ENCODE measurements at places on chromosomes 1 and 21. TPM values are rescaled to one million over a fixed set of nuclear protein-coding genes. Genes with fewer than 3 reads are reported as not detected.
A peak's percentile ranks its signal among the peaks of the same experiment; 100 is the strongest.

GRCh38 chr1:186112280-186112679 lies 262.8 kb downstream of the TPR start:
- DNase-seq: peak; percentile 12
- H3K36me3 ChIP-seq: no peaks in the 10 kb centered on the region
- no peaks in the 10 kb centered on the region for H3K27me3 ChIP-seq
- H3K27ac ChIP-seq: no peak overlapping the region

GRCh38 chr1:85617633-85618100 lies 37.1 kb downstream of the CCN1 start:
- no peaks in the 10 kb centered on the region for H3K27me3 ChIP-seq
- peaks cover 3% of the 10 kb centered on the region for H3K4me1 ChIP-seq
- H3K27ac ChIP-seq: no peak overlapping the region
- DNase-seq: no peak

DNA sequence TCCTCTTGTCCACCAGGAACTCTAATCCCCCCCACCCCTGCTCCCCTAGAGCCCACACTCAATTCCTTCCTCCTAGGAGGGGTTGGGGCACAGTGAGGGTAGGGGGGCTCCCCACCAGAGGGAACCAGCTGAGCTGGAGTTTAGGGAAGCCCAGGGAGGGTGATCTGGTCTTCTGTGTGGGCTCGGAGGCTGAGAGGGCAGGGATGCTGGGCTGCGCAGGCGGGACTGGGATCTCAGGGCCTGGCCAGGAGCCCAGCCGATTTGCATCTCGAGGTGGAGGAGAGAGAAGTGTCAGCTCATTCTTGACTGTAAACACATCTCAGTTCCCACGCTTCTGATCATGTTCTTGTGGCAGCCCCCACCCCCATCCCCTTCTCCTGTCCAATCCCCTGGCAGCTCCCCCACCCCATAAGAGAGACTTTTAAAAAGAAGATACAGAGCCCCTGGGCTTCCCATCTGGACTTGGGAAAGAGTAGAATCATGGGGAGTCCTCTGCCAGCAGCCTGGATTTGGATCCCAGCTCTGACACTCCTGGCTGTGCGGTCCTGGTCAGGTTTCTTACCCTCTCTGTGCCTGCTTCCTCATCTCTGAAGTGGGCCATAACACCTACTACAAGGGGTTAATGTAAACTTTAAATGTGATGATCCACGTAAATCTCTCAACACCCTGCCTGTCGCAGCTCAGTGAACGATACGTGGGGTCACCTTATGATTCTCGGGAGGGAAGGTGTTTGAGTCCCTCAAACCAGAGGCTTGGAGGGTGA lies 6.6 kb downstream of the PEAR1 start:
- H3K4me3 ChIP-seq: no peak overlapping the region
- DNase-seq: no peak
- peaks cover 9% of the 10 kb centered on the region for H3K27me3 ChIP-seq
- no peaks in the 10 kb centered on the region for H3K36me3 ChIP-seq
- H3K4me1 ChIP-seq: 0 out of 2 replicates have a peak, but pooled peaks cover 3% of the 10 kb centered on the region
- no peak overlapping the region for H3K27ac ChIP-seq

GRCh38 chr1:78038491-78038939 lies 7.3 kb upstream of the GIPC2 start:
- no peak overlapping the region for H3K4me3 ChIP-seq
- DNase-seq: no peak
- H3K27me3 ChIP-seq: no peaks in the 10 kb centered on the region

DNA sequence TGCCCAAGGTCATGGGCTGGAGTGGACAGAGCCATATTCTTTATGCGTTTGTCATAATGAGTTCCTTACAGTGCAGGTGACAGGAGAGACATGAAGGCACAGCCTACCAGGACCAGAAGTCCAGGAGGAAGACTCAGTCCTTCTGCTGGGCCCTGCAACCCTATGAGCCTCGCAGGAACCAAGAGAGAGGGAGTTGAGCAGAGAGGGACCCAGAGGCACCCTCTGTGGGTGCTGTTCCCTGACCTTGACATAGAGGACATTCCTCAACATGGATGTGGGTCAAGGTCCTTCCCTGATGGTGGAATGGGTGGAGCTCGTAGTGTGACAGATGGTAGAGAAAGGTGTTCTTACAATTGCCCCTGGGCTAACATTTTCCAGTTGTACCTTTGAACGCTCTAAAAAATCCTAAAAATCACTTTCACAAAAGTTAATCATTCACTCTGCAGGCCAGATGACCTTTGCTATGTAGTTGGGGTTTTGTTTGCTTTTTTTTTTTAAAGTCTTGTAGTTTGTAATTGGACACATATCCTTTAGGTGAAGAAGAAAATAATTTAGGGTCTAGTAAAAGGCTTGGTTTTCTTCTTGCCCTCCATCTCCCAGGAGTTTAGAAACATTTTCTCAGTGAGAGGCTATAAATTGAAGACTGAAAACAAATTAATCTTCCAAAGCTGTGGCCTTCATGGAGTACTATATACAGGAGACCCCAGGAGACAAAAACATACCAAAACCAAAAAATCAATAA lies 41.9 kb downstream of the MAB21L3 start:
- no peaks in the 10 kb centered on the region for H3K36me3 ChIP-seq
- H3K27ac ChIP-seq: no peak overlapping the region
- H3K4me3 ChIP-seq: no peak overlapping the region
- no peaks in the 10 kb centered on the region for H3K4me1 ChIP-seq

DNA sequence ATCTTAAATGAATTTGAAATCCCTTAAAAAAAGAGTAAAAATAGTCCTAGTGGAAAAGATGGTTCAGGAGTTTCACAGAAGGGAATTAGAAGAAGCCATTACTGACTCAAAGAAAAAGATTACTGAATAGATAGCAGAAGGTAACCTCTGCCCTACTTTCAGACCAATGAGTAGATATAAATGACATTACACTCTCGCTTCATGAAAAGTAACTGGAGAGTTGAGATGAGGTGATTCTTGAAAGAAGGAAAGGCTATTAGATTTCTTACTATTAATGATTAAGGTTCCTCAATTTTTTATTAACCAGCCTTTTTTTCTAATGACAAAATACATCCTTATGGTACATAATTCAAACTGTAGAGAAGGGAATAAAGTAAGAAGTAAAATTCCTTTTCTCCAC lies 28.3 kb downstream of the CCN1 start:
- peak overlapping the region; percentile 91 for H3K27ac ChIP-seq
- peaks cover 26% of the 10 kb centered on the region for H3K4me1 ChIP-seq
- H3K4me3 ChIP-seq: no peak overlapping the region
- H3K27me3 ChIP-seq: no peaks in the 10 kb centered on the region
- H3K36me3 ChIP-seq: no peaks in the 10 kb centered on the region

DNA sequence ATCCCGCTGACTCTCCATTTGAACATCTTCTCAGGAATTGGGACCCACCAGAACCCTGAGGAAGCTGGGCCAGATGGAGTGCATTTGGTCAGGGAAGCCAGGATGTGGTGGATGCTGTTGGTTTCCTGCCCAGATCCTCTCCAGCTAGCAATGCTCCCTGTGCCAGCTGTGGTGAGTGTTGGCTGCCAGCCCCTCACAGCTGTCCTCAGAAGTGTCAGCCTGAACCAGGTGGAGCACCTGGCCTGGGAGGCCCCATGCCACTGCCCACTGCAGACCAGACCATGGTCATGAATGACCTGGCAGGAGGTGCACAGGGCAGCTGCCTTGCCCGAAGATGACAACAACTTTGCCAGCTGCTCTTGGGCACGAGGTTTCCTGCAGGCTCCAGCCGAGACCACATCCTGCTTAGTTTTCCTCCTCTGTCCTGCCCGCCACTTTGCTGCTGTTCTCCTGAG lies 54.4 kb downstream of the PRSS38 start:
- H3K4me3 ChIP-seq: no peak overlapping the region
- no peaks in the 10 kb centered on the region for H3K36me3 ChIP-seq
- no peaks in the 10 kb centered on the region for H3K27me3 ChIP-seq
- H3K4me1 ChIP-seq: no peaks in the 10 kb centered on the region

- H3K27ac ChIP-seq: no peak overlapping the region
- no peak overlapping the region for H3K4me3 ChIP-seq
- H3K27me3 ChIP-seq: no peaks in the 10 kb centered on the region
- no peak for DNase-seq
- H3K36me3 ChIP-seq: no peaks in the 10 kb centered on the region
These were observed 98.9 kb downstream of the DHRS3 start for GRCh38 chr1:12518931-12519692.

KRTAP22-2 gene
- total RNA-seq: not detected

LHX8 gene
- 0.27 TPM for total RNA-seq

CTTNBP2NL gene
- total RNA-seq: 13.3 TPM

RNASEL gene
- total RNA-seq: 0.94 TPM

COPA gene
- 87.1 TPM for total RNA-seq

FBXO2 gene
- total RNA-seq: 44.4 TPM
